ENCODE measurements at places on chromosomes 2 and 18.

- no peak for DNase-seq
Observed at GRCh38 chr18:46224181-46224775, 120.1 kb downstream of the HAUS1 start.

DNA sequence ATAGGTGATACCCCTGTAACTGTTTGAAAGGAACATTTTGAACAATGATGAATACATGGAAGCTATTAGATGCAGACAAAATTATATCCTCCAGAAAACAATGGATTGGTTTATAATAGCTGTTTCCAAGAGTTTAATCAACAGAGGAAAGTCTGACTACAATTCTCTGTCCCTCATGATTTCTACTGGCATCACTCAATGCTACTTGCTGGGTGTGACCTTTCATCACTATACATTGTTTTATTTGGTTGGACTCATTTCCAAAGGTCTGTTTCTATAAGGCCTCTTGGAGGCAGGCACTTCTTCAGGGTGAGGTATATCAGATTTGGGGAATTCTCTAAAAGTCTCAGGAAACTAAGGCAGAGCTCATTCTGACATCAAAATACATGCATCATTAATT, 636.1 kb upstream of the SLC8A1 start:
- DNase-seq = no peak

GRCh38 chr2:134782792-134783191, 55.6 kb upstream of the ACMSD start:
- peak; percentile 12 for DNase-seq

GRCh38 chr2:133633881-133634409, 65.7 kb upstream of the NCKAP5 start:
- DNase-seq = no peak

DNA sequence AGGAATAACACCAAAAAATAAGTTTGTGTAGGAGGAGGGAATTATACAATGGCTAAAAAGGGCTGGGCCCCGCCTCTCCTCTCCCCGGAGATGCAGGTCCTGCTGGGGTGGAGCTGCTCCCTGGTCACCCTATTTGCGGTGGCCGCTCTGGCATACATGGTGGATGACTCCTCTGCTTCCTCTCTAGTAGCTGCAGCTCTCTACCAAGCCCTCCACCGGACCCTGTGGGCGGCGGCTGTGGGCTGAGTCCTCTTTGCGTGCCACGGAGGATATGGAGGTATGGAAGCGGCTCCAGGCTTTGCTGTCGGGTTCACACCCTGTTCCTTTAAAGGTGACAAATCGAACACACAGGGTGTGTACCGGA, 77.1 kb upstream of the SEC11C start:
- DNase-seq = no peak

DNA sequence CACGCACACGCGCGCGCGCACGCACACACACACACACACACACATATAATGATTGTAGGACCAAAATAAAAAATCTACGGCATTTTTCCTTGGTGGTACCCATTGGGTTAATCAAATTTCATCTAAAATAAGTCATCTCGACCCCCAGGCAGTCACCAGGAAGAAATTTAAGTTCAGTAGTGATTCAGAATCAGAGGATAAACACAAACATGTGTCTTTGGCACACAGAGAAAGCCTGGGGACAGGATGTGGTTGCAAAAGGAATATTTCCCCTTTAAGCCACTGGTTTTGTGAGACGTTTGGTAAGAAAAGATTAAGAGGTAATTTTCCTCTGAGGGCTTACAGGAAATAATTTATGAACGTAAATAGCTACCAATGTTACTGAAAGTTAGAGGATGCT, 171.6 kb upstream of the PIEZO2 start:
- peak; percentile 57 for DNase-seq

- DNase-seq = no peak
Observed at GRCh38 chr18:76357585-76358260, 137.3 kb downstream of the ZNF516 start.

DNA sequence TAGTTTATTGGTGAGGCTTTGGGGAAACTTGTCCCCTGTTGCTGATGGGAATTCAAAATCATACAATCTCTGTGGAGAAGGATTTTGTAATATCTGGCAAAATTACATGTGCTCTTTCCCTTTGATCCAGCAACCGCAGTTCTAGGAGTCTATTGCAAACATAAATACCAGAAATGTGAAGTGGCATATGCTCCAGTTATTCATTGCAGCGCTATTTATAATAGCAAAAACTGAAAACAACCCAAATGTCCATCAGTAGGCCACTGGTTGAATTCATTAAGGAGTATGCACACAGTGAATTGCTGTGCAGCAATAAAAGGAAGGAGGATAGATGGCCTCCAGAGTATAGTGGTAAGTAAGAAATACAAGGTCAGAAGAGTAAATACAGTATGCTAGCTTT, 76.5 kb downstream of the HNRNPLL start:
- no peak for DNase-seq

DNA sequence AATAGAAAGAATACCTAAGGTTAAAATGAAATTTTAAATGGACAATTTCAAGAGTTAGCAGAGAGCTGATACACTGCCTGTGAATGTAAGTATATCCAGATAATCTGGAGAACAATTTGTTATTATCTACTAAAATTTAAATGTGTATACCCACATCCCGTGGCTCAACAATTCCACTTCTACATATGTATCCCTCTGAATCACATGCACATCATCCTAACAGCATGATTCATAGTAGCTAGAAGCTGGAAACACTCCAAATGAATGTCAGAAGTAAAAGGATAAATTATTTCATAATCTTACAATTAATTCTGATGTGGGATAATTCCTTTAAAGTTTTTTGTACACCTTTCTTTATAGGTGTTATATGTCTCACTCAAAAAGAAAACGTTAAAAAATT, 87.9 kb downstream of the CNTNAP5 start:
- no peak for DNase-seq

- DNase-seq = no peak
Observed at GRCh38 chr2:199742884-199743283, 108.1 kb downstream of the FTCDNL1 start.

GRCh38 chr2:65319674-65320041, 92.0 kb downstream of the ACTR2 start:
- no peak for DNase-seq

- DNase-seq = no peak
Observed at GRCh38 chr2:202335791-202336467, 40.2 kb upstream of the BMPR2 start.

- DNase-seq = no peak
Observed at GRCh38 chr2:71250935-71251334, 24.0 kb upstream of the PAIP2B start.

DNA sequence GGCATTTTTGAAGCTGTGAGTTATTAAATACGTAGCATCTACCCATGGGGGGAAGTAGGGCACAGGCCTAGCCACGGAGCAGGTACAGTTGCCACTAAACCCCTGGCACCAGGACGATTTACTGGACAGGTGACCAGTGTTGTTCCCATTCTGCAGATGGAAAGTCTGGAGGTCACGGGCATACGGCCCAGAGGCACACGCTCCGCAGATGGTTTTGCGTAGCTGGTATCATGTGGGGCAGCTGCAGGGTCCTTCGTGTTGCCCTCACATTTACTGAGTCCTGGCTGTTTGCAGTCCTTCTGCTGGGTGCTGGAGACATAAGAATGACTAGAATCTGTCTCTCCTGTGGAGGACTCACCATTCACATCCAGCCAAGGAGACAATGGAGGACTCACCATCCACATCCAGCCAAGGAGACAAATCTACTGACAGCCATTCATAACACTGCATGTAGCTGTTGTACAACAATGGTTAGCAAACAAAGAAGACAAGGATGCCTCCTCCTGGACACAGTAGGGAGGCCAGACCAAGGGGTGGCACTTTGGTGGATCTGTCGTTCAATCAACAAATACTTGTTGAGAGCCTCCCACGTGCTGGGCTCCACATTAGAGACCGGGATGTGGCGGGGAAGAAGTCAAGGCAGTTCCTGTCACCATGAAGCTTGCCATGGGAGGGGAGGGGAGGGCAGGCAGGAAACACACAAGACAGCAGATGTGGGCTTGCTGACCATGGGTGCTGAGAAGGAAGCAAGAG, 24.9 kb downstream of the TWIST2 start:
- DNase-seq = no peak

GRCh38 chr2:24739354-24740025, 53.7 kb downstream of the PTRHD1 start:
- no peak for DNase-seq

DNA sequence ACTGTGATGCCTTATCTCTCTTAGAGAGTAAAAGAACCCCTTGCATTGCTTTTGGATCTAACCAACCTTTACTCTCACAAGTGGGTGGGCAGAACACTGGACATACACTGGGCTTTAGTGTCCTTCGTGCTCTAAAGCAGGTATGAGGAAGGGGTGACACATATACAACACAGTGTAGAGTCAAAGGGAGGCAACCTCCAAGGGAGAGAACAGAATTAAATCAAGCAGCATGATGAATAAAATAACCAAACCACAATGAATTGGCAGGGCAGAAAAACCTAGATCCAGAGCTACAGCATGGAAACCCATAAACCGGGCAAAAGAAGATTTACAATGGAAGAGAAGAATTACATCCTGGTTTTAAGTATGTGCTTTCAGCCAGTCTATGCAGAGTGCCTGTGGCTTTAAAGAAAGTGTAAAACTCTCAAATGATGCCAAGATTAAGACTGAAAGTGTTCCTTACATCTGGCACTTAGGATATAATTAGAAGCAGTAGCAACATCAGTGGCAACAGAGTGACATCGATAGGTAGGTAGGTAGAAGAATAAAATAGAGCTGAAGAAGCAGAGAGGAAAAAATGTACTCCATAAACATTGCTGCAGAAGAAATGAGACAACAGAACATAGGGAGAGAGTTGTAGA, 191.7 kb upstream of the ZC3H15 start:
- DNase-seq = no peak

- DNase-seq = no peak
Observed at GRCh38 chr2:239895116-239895515, 130.0 kb downstream of the NDUFA10 start.

- no peak for DNase-seq
Observed at GRCh38 chr2:168935810-168936581, 34.9 kb downstream of the G6PC2 start.

- DNase-seq = no peak
Observed at GRCh38 chr18:79058007-79058406, 11.2 kb upstream of the ATP9B start.

- DNase-seq = no peak
Observed at GRCh38 chr2:218583983-218584850, 15.6 kb downstream of the CNOT9 start.

DNA sequence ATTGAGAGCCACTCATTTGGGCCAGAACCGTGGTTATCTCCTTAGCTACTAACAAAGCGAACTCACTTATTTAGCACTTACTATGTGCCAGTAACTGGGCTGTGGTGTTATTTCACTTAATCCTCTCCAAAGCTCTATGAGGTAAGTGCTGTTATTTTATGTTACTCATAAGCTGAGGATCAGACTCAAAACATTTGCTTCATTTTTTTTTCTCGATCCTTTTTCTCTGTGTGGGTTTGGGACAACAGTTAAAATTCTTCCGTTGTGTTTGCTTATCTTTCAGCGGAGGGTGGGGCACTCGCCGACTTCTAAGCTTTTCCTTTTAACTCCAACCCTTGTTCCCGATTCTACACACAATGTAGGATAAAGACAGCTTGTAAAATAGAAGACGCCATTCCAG, 52.8 kb downstream of the TMEM178A start:
- DNase-seq = no peak

All from astrocyte of the cerebellum (primary cell).